ENCODE measurements at places on chromosomes 16 and 17. TPM values are rescaled to one million over a fixed set of nuclear protein-coding genes. Genes with fewer than 3 reads are reported as not detected.

GRCh38 chr17:18045691-18046350 is 6.6 kb downstream of the GID4 start:
- no peak for ATAC-seq

DNA sequence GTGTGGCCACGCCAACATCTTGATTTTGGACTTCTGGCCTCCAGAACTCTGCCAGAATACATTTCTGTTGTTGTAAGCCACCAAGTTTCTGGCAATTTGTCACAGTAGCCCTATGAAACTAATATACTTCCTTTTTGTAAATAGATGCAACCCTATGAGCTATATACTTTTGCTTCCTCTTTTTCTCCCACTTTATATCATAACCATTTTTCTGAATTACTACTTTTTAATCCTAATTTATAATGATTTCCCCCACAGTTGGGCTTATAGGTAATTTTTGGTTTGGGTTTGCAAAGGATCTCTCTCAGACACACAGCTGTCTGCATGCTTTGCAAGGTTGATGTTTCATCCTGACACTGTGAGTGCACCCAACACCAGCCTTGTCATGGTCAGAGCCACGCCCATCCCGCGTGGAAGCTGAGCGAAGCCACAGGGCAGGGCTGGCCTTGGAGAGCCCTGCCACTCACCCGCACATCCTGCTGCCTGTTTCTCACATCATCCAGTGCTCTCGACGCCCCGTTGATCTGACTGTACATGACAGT is 5.8 kb downstream of the TRIM25 start:
- ATAC-seq: no peak

GRCh38 chr17:34234616-34235015 is 20.5 kb upstream of the CCL2 start:
- ATAC-seq: no peak

DNA sequence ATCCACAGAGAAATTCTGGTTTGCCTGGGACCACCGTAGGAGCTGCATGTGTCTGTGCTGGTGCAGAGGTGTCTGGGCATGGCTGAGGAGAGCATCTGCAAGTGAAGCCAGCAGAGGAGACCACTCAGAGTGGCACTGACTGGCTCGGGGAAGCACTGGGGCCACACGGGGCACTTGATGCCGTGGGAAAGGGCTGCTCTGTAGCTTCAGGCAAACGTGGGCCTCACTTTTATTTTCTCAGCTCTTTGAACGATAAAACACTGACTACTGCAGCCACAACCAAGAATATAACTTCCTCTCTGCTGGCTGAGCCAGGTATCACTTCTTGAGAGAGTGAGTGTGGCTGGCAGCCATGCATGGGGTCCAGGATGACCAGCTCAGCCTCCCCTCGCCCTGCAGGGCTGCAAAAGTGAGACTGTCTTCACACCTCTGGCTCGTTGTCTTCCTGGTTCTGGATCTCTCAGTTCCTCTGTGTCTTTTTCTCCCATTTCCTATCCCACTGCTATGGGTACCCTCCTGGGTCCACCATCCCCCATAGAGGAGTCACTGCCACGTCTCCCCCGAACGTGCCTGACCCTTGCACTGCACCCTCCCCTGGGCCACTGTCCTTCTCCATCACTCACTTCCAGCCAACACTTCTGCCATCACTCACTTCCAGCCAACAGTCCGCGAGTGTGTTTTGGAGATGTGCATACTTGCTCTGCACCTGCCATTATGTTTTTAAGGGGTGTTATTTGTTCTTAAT is 201.4 kb upstream of the CHMP6 start:
- ATAC-seq: peak; percentile 6

- no peak for ATAC-seq
Measured at GRCh38 chr17:45782889-45783592, 1.1 kb upstream of the CRHR1 start.

CCL17 gene
- not detected for total RNA-seq

DNA sequence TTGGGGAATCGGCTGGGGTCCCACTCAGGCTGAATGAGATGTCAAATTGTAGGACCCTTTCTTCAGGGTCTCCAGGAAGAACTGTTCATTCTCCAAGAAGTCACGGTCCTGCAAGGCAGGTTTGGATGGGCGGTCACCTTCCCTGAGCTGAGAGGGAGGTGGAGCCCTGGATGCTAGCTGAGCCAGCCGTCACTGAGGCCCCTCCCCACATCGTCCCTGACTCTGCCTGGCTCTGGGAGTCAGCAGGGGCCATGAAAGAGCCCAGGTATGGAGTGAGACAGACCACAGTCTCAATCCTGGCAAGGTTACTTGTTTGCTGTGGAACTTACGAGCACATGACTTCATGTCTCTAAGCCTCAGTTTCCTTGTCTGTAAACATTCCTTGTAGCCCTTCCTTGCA is 6.0 kb upstream of the MRPL38 start:
- ATAC-seq: no peak

CD68 gene
- total RNA-seq: 0.76 TPM

GRCh38 chr16:60788631-60789030 is 1247.6 kb downstream of the CDH8 start:
- no peak for ATAC-seq

- peak; percentile 40 for ATAC-seq
Measured at GRCh38 chr16:50835358-50836060, 93.6 kb downstream of the CYLD start.

DNA sequence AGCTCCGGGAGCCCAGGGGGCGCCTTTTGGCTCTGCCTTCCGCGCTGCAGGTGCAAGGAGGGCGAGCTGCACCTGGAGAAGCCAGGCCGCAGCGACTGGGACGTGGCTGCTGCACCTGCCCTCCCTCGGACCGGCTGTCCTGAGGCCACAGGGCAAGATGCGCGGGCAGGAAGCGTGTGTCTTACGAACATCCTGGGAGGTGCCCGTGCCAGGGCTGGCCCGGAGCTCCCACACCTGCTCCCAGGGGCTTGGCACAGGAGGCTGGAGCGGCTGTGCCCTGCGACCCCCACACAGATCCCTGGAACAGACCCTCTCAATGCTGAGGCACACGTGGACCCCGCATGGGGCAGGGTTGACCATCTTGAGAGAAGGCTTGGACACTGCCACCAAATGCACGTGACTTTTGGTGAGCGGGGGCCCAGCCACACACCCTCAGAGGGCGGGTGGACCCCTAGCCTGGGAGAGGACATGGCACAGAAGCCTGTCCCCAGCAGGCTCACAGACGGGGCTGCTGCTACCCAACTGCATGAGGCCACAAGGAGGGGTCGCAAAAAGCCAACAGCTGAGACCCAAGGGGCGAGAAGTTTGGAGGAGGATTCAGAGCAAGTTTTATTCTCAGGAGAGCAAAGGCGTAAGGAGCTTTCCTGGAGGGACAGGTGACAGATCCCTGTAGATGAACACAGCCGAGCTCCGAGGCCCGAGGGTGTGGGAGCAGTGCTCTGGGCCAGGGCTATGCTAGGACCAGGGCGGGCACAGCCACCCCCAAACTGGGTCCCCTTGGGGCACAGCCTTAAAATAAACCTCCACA is 11.4 kb downstream of the NDUFAF8 start:
- ATAC-seq: no peak

FKBP10 gene
- 53.0 TPM for total RNA-seq

GRCh38 chr17:5629128-5629527 is 44.8 kb upstream of the NLRP1 start:
- peak; percentile 89 for ATAC-seq

DNA sequence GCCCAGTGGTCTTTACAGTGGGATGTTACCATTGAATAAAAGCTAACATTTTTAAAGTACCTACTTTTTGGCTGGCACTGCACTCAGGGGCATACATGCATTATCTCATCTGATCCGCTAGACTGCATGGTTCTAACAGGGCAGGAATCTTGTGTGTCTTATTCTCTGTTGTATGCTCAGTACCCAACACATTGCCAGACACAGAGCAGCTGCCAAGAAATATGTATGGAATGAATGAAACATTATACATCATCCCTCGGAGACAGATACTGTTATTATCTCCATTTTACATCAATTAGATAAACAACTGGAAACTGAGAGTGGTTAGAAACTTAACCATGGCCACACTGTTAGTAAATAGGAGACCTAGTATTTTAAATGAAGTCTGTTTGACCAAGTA is 74.1 kb upstream of the CDH11 start:
- ATAC-seq: no peak

DNA sequence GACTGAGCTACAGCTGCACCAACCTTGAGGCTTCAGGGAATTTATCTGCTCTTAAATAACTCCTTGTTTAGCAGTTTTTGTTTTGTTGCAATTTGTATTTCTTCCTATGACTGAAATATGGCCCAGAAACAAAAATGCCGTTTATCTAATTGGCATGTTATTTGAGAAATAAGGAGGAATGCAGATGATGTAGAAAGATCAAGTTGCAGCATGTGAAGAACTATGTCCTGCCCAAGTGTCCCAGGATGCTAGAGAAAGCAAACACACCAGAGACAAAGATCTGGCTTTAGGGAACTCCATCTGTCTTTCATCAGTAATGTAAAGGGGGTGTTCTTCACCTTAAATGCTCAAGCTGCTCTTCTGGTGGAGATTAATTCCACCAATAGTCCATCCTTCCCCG is 29.7 kb downstream of the USP31 start:
- no peak for ATAC-seq

BTBD17 gene
- 20.4 TPM for total RNA-seq

EVI2B gene
- 0.93 TPM for total RNA-seq

CFAP97D1 gene
- total RNA-seq: 0.05 TPM

PYDC1 gene
- total RNA-seq: not detected

KRTAP4-4 gene
- not detected for total RNA-seq

GRCh38 chr17:81002409-81003361 is 11.0 kb downstream of the CHMP6 start:
- peak; percentile 62 for ATAC-seq

SOX9 gene
- 105 TPM for total RNA-seq

- no peak for ATAC-seq
Measured at GRCh38 chr16:68892214-68892613, 48.9 kb downstream of the TANGO6 start.

PRAC1 gene
- not detected for total RNA-seq

DNA sequence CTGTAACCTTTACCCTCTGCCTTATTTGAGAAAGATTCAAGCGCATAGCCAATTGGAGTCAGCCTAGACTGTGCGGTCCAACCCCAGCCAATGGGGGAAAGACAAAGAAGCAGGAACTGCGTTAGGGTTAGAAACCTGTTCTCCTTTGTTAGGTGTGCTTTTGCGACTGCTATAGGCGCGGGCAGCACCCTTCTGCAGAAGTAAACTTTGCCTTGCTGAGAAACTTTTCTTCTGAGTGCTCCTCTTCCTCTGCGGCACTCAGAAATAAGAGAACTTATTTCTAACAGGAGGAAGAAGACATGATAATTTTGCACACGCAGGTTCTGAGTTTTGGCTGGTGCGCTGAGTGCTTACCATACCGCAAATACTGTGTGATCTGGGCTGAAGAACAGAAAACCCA is 9.0 kb downstream of the TXNL4B start:
- ATAC-seq: no peak

GRCh38 chr16:29745853-29746345 is at the start of gene C16orf54:
TSS of gene C16orf54 (minus strand) at chr16:29745990. CDS start at chr16:29744951, 1,039 bp downstream.
- no peak for ATAC-seq

PRSS8 gene
- 1.2 TPM for total RNA-seq

TMEM114 gene
- not detected for total RNA-seq

KRTAP2-2 gene
- total RNA-seq: not detected

All from motor neuron (in vitro differentiated cells).